ENCODE measurements at places on chromosomes 11 and 22.

GRCh38 chr11:115530752-115531151 lies 26.5 kb upstream of the CADM1 start:
- DNase-seq: no peak

- no peak for DNase-seq
These were observed 975 bp upstream of the MDK start for GRCh38 chr11:46380340-46381047.

DNA sequence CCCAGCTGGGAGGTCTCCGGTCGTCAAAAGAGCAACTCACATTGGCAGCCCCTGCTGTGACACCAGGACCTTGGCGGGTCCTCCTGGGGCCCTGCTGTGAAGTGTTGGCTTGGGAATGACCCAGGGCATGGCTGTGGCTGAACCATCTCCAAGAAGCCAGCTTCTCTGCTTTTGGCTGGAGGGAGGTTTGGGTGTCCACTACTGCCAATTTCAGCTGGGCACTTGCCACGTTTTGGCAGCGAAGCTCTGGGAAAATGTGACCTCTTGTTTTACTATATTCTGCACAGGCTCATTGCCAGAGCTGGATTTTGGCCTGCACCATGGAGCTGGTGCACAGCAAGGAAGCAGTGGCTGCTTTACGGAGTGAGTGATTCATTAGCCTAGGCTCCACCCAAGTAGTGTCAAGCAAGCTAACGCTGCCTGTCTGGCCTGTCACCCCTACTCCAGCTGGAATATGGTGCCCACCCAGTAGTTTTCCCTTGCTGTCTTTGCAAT lies 24.3 kb upstream of the SMCO4 start:
- no peak for DNase-seq

DNA sequence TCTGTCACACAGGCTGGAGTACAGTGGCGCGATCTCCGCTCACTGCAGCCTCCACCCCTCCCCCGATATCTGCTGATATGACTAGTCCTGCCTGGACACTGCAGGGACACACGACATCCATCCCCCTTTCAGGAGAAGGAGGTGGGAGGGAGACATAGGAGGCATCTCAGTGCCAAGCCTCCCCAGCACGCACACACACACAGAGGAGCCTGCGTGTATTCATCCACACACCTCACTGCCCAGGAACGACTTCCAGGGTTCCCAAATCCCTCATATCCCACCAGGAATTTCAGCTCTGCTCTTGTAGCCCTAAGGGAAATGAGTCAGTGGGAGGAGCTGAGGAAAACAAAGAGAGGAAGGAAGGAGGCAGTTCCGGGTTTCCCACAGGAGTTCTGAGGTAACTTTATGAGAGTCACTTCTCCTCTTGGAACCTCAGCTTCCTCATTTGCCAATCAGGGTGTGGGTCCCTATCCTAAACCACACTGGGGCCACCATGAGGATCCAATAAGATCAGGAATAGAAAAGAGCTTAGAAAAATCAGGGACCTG lies 37.2 kb upstream of the ACER3 start:
- DNase-seq: no peak

- no peak for DNase-seq
These were observed 54.4 kb downstream of the GRAMD1B start for GRCh38 chr11:123484448-123484847.

- no peak for DNase-seq
These were observed 31.5 kb upstream of the PANX2 start for GRCh38 chr22:50138988-50139387.

DNA sequence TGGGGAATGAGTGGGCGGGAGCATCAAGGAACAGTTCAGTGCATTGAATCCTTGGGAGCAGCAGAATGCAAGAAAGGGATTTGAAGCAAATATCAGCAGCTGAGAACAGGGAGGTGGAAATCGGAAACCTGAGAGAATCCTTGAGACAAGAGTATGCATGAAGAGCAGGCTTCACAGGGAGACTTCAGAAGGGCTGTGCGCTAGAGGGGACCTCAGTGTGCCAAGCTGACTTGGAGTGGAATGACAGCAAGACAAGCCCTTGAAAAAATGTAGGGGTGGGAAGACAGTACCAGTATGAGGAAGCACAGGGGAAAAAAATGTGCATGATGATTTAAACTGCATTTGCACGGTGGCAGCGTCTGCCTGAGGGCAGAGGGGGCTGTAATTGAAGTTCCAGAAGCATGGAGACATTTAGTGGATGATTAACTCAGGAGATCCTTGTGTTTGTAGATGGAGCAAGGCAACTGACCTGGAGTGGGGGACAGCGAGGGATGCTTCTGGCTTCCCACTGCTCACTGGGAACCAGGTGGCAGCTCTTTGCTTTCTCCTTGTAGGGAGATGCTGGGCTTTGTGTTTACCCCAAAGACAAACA lies 204.9 kb upstream of the PLET1 start:
- no peak for DNase-seq

- no peak for DNase-seq
These were observed 33.6 kb upstream of the GNB1L start for GRCh38 chr22:19888131-19888746.
